ENCODE measurements at places on chromosomes 3 and 15.
A peak's percentile ranks its signal among the peaks of the same experiment; 100 is the strongest.

DNA sequence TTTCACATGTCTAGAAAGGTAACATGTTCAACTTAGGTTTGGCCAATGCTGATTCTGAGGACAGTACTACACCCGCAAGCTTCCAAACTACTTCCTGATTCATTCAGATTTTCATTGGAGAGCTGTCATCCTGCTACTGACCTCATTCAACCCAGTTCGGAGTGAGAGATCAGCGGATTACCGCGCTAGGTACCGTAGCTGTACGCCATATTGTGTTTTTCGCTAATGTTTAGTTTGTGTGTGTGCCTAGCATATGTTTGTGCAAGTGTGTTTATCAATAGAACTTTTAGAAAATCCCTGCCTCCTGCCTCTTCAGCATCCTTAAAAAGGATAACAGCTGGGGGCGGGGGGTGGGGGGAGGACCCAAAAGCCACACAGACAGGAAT, 1.1 kb downstream of the ZBTB20 start:
- H3K4me1 ChIP-seq, result peaks cover 18% of the 10 kb centered on the region
- H3K36me3 ChIP-seq, result no peaks in the 10 kb centered on the region
- H3K4me3 ChIP-seq, result peak overlapping the region; percentile 95
- DNase-seq, result peak; percentile 9

GRCh38 chr3:117842086-117842485, 1132.5 kb downstream of the TUSC7 start:
- no peak overlapping the region for H3K27ac ChIP-seq
- DNase-seq, result no peak
- no peaks in the 10 kb centered on the region for H3K27me3 ChIP-seq
- no peaks in the 10 kb centered on the region for H3K4me1 ChIP-seq

- no peak overlapping the region for H3K27ac ChIP-seq
- H3K4me1 ChIP-seq, result peaks cover 27% of the 10 kb centered on the region
- H3K36me3 ChIP-seq, result no peaks in the 10 kb centered on the region
- no peak overlapping the region for H3K4me3 ChIP-seq
- no peaks in the 10 kb centered on the region for H3K27me3 ChIP-seq
These were observed 52.2 kb upstream of the HES1 start for GRCh38 chr3:194083637-194084224.

GRCh38 chr3:146626403-146627122, 21.4 kb upstream of the PLSCR5 start:
- no peak overlapping the region for H3K27ac ChIP-seq
- H3K4me1 ChIP-seq, result no peaks in the 10 kb centered on the region
- no peaks in the 10 kb centered on the region for H3K27me3 ChIP-seq
- H3K4me3 ChIP-seq, result no peak overlapping the region
- no peak for DNase-seq

- DNase-seq, result no peak
- no peaks in the 10 kb centered on the region for H3K4me1 ChIP-seq
- H3K27ac ChIP-seq, result no peak overlapping the region
- no peaks in the 10 kb centered on the region for H3K36me3 ChIP-seq
These were observed 269.2 kb upstream of the CNTN3 start for GRCh38 chr3:74883690-74884089.

All from thoracic aorta (tissue), 2 donors.